Stimulated activated CD8-positive, alpha-beta memory T cell treated with anti-CD3 and anti-CD28 coated beads, Interleukin-7, amount 100 ng/mL, for 1 hour (primary cell): ENCODE measurements at places on chromosomes 6 and 20.
A peak's percentile ranks its signal among the peaks of the same experiment; 100 is the strongest.

DNA sequence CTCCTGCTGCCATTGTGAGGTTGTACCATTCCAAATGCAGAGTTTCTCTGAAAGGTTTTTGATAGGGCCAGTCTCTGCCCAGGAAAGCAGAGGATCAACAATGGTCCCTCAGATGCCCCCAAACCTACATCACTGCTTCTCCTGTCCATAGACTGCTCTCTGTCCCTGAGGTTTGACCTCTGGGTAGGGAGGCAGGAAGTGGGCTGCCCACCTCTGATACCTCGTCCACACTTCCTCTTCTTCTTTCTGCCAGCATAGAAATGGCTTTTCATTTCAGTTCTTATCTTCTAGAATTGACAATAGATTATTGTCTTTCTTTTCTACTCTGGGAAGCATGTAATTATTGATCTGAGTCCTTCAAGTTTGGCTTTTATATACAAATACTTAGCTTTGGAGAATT lies 170.6 kb downstream of the TRMT11 start:
- DNase-seq, result no peak

- no peak for DNase-seq
These were observed 20.0 kb upstream of the ASXL1 start for GRCh38 chr20:32337937-32338661.

DNA sequence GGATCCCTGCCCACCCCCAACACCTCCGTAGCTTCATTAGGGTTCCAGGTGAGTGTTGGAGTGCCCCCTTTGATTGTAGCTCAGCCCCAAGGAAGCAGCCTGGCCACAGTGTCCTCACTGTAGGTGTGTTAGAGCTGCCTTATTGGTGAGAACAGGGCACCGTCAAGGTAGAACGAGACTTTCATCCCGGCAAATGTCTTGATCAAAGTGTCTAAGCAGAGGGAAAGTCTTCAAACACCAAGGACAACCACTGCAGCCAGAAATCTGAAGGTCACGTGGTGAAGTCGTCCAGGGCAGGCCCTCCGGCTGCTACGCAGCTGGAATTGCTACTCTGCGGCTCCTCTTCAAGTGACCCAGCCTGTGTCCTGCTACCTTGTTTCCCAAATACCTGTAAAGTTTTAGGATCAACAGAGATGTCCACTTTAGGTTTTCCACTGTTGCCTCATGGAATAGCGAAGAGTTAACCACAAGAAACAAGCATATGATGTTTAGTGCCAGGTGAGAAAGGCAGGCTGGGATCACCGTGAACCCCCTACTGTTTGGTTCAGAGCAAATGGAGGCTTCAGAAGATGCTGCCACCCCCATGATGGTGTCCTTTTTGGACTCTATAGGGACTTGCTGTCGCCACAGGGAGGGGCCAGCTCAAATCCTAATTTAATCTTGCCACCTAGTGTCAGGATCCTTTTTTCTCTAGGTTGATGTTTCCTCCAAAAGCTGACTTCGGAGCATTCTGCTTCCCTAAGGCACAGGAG lies 1.7 kb upstream of the DLL1 start:
- DNase-seq, result no peak

DNA sequence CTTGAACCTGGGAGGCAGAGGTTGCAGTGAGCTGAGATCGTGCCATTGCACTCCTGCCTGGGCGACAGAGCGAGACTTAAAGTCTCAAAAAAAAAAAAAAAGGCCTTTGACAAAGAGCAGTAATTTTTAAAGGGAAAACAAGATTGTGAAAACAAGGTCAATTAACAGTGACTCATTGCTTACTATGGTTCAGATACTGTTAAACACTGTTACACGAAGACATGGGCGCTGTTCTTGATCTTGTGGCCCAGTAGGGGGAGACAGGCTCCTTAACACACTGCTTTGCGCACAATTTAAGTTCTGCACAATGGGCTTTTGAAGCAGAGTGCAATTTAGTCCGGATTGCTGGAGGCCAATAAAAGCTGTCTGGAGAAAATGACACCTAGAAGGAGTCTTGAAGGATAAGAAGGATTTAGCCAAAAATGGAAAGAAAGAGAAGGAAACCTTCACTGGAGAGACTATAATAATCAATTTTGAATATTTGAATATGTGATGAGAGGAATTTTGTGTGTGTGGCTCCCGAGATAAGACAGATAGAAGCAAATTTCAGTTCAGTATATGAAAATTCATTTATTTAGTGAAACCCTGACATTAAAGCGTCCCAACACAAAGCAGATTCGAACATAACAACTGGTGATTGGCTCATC lies 6.0 kb upstream of the LATS1 start:
- DNase-seq, result peak; percentile 9

GRCh38 chr6:149277621-149278020 lies 39.9 kb upstream of the TAB2 start:
- DNase-seq, result no peak

GRCh38 chr6:16301511-16301910 lies 63.1 kb downstream of the GMPR start:
- DNase-seq, result no peak
